Hypothalamus (tissue), 51 donors: ENCODE measurements at places on chromosomes 5 and 9.
A peak's percentile ranks its signal among the peaks of the same experiment; 100 is the strongest.

- no peak for DNase-seq
These were observed 393.3 kb downstream of the KIF4B start for GRCh38 chr5:155406815-155407214.

DNA sequence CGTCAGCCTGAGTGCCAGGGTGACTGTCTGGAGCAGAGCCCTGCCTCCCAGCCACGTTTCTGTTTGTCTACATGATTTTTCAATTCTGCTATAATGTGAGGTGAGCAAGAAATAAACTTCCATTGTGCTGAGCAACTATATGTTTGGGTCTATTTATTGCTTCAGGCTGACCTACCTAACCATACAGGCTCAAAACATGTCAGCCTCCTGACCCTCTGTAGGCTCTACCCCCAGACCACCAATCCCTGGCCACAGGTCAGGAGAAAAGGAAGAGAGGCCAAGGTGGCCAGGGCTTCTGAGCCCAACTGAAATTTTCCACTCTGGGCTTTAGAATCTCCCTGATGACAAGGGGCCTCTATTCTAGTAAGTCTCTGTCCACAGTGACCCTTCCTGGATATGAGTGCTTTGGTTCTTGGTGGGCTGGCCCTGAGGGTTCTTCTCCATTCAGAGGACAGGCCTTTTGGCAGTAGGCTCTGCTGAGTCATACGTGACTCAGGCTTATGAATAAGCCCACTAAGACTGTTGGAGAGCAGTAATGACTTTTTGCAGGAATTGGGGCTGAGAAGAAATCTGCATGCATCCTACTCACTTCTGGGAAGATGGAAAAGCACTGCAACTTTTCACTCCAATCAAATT, 117.2 kb upstream of the TBCA start:
- DNase-seq, result no peak

DNA sequence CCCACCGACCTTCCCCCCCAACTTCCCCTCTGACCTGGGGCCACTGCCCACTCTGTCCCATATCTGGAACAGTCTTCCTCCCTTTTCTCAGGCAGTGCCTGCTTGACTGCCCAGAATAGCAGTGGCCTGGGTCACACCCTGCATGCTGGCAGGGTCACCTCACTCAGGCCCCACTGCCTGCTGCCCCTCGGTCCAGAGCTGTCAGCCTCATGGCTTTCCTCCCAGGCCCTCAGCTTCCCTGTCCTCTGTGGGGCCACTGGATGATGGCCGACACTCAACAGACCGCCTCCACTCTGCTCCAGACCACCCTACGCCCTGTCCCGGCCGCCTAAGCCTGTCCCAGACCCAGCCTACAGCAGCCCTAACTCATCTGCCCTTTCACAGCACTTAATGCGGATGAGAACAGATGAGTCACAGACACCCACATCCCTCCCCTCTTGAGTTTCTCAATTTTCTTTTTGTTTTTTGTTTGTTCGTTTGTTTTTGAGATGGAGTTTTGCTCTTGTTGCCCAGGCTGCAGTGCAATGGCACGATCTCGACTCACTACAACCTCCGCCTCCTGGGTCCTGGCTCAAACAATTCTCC, 5.9 kb downstream of the PNPLA7 start:
- no peak for DNase-seq

- no peak for DNase-seq
These were observed 51.2 kb downstream of the MAPKAP1 start for GRCh38 chr9:125655691-125656410.

- no peak for DNase-seq
These were observed 694 bp upstream of the UAP1L1 start for GRCh38 chr9:137076636-137077009.

DNA sequence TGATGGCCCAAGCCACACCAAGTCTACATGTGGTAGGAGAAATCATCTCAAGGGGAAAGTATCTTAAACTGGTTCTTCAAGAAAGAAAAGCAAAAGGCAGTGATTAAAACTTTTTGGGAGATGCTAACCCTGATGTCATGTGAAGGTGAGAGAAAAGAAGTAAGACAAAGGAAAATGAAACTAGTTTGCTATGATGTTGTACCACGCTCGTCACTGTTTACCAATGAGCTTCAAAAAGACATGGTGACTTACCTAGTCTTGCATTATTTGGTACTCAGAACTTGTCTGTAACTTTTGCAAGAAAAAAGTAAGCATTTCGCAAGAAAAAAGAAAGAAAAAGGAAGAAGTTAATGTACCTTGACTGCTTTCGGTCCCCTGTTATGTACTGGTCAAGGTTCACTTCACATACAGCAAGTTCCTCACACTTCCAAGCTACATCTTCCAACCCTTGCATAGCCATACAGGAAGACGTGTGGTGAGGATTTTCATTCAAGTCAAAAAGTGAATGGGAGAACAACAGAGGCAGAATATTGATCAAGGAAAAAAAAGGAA, 739.3 kb downstream of the NR2F1-AS1 start:
- no peak for DNase-seq

DNA sequence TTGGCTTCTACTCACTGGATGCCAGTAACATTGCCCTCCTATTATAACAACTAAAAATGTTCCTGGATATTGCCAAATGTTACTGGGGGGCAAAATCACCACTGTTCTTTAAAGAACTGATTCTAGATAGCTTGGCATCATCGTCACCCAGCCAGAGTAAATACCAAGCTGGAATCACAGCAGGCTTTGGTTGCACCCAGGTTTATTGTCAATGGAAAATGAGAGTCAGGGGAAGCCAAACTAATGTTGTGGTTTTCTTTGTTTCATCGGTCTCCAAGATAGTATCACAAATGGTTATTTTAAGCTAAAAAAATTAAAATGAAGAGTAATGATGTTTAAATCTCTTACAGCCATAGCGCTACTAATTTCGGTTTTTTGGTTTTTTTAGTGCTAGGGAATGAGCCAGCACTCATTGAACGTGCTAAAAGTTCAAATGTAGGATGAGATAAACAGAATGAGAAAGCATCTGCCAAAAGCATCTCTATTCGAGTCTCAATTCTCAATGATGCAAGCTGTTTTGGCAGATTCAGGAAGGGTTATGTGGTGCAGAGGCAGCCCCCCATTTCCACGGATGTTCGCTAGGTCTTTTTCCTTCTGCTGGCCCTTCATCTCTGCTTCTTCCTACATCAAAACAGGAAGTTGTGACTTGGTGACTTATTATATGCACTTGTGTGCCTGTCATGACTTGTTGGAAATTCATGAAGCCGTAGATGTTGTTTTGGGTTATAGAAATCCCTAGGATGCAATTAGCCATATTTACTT, 558.0 kb downstream of the EBF1 start:
- no peak for DNase-seq

GRCh38 chr5:90810211-90810610, 251.6 kb downstream of the ADGRV1 start:
- no peak for DNase-seq

GRCh38 chr9:31719262-31719661, 665.2 kb upstream of the ACO1 start:
- no peak for DNase-seq

- no peak for DNase-seq
These were observed 511.5 kb downstream of the ZNF608 start for GRCh38 chr5:124234770-124235562.

DNA sequence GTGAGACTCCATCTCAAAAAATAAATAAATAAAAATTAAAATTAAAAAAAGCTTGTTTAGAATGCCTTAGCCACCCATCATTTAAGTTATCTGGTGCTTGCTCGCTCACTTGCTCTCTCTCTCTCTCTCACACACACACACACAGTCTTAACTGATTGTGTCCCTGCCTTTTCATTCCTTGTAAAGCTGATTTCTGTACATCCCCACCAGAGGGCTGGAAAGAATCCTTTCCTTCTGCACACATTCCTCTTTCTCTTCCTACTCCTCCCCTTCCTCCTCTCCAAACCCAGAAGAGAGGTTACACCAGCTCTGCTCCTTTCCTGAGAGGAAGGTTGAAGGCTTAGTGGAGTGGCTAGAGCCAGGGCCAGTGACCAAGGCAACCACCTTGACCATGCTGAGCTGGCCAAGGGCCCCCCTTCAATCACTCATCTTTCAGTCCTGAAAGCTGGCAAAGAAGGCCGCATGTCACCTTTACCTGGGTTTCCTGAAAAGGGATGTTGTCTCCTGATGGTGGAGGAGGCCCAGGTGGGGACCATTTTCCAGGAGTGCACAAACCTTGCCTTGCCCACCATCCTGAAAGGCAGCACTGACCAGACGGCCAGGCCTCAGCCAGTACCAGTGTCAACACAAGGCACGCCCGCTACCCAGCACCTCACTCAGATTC, 25.6 kb downstream of the STK10 start:
- DNase-seq, result no peak

- no peak for DNase-seq
These were observed 70.5 kb downstream of the ST8SIA4 start for GRCh38 chr5:100832252-100833230.

DNA sequence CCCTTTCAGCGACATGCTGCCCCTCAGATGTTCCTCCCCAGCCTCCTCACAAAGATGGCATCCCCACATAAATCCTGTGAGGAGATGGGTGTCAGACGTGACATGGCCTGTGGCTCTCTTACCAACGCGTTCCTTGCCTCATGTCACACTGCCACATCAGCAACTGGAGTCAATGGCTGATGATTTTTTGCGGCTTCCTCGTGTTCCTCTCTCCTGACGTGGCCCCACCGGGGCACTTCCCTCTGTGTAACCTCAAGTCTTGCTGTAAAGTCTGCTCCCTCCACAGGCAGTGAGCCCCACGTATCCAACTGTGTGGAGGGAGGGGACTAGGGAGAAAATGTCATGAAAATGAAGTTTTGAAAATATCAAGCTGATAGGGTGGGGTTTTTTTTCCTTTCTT, 53.2 kb upstream of the SHISAL2B start:
- DNase-seq, result no peak

DNA sequence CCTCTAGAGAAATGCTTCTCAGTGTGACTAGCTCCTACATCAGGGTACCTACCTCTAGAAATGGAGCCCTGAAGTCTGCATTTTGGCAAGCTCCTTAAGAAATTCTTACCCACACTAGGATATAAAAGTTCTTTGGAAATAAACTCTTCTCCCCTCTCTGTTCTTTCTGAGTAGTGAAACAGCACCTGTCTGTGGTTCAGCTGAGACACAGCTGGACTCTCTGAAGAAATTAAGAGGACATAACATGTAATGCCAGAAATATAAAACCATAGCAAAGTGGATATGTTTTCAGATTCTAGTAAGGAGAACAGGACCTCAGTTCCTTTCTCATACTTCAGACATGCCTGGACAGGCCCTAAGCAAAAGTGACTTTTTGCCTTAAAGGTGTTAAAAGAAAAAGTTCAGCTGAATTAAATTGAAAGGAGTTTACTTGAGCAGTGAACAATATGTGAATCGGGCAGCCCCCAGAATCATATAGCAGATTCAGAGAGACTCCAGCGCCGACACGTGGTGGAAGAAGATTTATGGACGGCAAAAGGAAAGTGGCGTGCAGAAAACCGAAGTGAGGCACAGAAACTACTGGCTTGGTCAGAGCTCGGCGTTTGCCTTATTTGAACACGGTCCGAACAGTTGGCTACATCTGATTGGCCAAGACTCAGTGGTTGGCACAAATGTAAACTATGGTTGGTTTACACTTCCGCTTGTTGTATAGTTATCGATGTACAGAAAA, 64.5 kb downstream of the PRKACG start:
- peak; percentile 7 for DNase-seq

- DNase-seq, result no peak
These were observed 43.8 kb downstream of the NDFIP1 start for GRCh38 chr5:142152384-142152732.

DNA sequence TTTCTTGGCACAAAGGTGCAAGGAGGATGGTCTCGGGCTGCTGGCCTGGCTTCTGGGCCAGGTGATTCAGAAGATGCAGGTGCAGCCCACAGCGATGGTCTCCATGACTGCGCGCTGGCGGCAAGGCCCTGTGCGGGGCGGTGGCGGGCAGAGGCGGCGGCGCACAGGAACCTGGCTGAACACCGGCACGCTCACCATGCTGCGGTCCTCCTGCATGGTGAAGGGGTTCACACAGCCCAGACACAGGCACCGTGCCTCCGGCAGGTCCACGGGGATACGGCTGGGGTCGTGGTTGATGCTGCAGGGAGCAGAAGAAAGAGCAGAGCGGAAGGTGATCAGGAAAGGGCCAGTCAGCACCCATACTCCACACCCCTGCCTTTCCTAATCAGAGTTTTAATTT, 4.8 kb downstream of the IL17B start:
- no peak for DNase-seq

DNA sequence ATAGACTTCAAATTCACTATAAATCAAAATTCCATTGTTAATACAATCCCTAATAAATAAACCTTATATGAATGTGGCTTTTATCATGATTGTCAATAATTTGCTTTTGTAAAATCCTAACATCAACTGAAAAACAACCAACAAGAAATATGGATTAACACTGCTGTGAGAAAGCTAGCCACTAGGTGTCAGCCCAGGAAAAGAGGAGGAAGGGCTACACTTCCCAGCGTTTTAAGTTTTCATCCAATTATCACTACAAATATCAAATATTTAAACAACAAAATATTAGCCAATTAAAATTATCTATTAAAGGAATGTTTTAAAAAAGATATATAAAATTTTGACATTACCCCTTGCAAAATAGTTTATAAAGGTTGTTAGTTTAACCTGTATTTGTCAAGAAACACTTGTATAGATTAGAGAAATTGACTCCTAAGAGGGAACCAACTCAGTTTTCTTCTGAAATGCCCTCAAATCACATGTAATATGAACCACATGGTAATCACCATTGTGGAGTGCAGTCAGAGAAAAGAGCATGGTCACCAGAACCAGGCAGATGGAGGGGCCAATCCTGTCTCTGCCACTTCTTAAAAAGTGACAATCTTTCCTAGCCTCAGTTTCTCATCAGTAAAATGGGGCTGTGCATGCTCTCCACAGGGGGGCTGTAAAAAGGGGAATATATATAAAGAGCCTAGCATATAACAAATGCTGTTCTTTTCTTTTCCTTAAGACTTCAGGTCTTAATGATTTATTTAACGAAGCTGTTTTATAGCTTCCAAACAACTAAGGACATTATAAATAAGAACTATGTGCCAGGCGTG, 188.2 kb downstream of the CRB2 start:
- DNase-seq, result no peak

DNA sequence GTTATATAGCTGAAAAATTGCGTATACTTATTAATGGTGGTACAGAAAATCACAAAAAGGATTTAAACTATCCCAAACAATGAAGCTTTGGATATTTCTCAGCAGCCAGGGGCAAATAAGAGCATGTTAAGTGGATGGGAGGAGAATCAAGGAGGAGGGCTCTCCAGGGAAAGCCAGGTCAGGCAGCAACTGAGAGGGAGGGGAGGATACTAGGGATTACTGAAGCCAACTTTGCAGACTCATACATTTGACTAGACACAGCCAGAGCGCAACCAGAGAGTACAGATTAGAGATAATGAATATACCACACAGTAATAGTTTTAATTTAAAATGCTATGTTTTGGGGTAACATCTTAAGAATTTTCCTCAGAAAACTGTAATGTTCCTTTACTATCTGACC, 360.2 kb downstream of the HCN1 start:
- DNase-seq, result no peak

GRCh38 chr5:59591162-59591561, 302.4 kb downstream of the PDE4D start:
- no peak for DNase-seq

DNA sequence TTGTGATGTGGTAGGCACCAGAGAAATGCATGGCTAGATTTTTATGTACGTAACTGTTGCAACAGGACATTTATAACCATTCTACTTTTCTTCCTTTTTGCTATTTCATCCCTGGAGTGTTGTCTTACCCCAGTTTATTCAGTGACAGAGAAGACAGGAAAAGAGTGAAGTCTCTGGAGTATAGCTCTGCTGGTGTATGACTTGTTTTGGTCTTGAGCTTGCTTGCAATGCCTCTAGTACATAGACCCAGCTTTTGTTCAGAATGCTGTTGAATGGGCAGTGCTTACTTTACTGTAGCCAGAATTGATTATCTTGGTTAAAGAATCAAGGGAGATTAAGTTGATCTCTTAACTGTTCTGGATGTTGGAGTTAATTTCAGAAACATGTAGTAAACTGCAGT, 94.3 kb downstream of the PBX3 start:
- no peak for DNase-seq
